ENCODE measurements at places on chromosomes 6 and 20.

GRCh38 chr20:19735446-19735845 lies 22.6 kb upstream of the RIN2 start:
- peak; percentile 71 for DNase-seq

DNA sequence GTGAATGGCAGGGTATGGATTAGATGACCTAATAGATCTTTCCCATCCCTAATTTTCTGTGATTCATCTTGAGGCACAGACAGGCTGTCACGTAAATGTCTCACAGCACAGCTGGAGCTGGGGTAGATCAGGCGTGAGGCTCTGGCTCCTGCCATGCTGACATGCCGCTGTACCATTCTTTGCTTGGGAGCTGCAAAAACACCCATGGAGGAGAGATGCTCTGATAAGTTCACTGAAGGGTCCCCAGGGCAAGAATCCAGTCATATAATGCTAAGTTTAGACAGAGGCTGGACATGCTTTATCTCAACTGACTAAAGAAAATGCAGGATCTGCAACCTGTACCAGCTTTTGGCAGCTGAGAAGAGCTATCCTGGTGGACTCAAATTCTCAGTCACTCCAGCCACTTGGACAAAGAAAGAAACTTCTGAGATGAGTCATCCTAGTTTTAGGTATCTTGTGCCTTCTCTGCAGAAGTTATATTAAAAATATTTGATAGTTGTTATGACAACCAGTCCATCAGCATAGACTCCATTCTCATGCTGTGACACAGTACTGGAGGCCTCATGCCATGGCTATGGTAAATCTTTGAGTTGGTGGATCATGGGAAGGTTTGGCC lies 185.1 kb upstream of the RAB32 start:
- no peak for DNase-seq

DNA sequence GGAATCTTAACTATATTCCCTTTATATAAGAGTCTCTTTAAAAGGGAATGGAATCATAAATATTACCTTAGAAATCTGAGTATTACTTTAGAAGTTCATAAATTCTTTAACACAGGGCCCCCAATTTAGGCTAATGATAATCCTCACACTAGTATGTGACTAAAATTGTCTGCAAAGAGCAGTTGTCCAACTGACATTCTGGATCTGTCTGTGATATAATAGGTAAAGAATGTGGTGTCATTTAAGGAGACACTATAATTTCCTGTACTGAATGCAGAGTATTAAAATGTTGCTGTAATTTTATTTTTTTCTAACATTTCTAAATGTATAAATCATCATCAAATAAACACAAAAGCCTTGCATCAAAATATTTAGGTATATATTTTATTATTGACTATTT lies 128.5 kb upstream of the DST start:
- DNase-seq: no peak

GRCh38 chr6:136137008-136137692 lies 113.0 kb downstream of the MTFR2 start:
- DNase-seq: no peak

- DNase-seq: no peak
Measured at GRCh38 chr20:20594171-20594530, 118.3 kb downstream of the RALGAPA2 start.

GRCh38 chr6:126662966-126663365 lies 323.1 kb downstream of the CENPW start:
- no peak for DNase-seq

- peak; percentile 58 for DNase-seq
Measured at GRCh38 chr20:830011-830521, 3.4 kb upstream of the FAM110A start.

GRCh38 chr20:40462566-40462965 lies 226.5 kb downstream of the MAFB start:
- no peak for DNase-seq

DNA sequence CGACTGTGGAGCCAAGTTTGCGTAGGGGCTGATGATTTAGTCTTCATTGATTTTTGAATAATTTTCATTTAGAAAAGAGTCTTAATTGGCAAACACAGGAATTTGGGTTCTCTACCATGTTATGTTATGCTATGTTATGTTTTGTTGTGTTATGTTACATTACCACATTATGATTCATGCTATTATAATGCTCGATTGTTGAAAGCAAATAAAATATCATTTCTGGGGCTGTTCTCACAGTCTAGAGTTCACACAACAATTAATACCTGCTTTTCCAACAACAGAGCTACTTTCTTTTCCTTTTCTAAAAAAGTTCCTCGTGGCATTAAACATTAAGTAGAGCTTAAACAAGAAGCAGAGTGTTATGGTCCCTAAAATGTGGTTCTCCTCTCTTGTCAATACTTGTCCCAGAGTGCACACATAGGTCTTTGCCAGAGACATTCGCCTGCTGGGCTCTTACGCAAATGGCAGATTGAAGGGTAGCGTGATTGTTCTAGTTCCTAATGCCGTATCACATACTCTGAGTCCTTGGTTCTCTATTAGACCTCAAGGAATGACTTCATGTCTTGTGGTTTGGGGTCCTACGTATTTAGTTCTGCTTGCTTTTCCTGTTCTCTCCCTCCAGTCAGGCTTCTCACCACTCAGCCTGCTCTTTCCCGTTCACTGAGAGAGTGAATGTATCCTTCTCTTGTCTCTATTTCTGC lies 370.3 kb downstream of the CD109 start:
- DNase-seq: no peak

- DNase-seq: no peak
Measured at GRCh38 chr6:11722220-11722619, 56.4 kb downstream of the ADTRP start.
